ENCODE measurements at places on chromosomes 2 and 18.

- DNase-seq = no peak
These were observed 43.6 kb upstream of the INHBB start for GRCh38 chr2:120302301-120302700.

DNA sequence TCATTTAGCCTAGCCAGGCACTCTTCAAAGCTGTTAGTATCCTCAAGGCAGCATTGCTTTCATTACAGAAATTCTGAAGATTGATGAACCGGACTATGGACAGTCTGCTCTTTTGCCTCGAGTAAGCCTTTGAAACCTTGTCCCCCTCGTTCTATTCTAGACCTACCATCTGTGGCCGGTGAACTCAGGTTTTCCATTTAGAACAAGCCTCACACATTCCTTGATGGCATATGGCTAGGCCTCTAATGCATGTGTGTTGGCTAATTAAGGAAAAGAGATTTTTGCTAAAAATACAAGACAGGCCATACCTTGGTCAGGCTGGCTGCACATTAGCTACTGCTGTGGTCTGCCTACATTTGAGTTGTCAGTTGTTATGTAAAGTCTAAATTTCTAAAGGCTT is 111.8 kb downstream of the CERS6 start:
- DNase-seq = no peak

- DNase-seq = no peak
These were observed 2.2 kb downstream of the SPATS2L start for GRCh38 chr2:200308546-200309295.

DNA sequence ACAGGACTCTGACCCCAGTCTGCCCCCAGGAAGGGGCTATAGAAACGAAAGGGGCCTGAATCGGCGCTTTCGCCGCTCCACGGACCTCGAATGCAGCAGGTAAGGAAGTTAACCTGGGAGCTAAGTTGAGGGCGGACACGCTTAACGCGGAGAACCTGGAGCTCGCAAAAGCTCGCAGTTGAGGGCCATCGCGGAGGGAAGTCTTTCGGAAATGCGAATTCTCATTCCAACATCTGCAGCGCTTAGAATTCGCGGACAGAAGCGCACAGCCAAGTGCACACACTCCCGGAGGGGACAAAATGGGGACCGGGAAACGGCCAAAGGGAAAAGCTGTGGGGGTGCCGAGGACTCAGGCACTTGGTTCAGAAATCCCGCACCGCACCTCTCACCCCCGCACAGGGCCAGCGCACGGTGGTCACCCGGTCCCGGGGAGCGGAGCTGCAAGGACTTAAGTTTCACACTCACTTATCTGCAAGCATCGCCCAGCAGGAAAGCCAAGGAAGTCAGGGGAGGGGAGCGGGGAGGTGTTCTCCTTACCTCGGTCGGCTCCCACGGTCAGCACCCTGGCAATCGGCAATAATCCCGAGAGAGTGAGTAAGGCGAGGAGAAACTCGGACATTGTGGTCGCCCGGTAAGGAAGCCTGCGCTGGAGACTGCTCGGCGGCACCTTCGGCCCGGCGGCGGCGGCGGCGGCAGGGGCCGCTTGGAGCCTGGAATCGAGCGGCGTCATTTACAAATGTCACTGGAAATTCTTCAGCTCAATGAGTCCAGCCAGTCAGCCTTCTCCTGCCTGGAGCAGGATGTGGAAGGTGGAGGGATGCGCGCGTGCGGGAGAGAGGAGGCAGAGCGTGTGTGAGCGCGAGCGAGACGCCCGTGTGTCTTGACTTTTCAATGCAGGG is 456 bp downstream of the LRP1B start:
- DNase-seq = no peak

- no peak for DNase-seq
These were observed 166.4 kb upstream of the MSH6 start for GRCh38 chr2:47616506-47616905.

DNA sequence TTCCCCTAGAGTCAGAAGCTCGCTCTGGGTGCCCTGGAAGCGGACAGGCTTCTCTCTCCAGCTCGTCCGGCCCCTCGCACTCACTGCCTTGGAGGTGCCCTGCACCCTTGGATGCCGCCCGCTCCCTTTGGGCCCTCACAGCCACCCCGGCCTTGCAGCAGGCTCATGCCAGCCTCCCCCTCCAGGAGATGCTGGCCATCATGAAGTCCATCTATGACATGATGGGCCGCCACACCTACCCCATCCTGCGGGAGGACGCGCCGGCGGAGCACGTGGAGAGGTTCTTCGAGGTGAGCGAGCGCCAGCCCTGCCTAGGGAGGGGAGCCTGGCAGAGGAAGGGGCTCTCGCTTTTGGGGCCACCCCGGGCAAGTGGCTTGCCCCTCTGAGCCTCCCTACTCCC is 20.3 kb upstream of the FAHD2A start:
- no peak for DNase-seq

- no peak for DNase-seq
These were observed 16.4 kb downstream of the VIL1 start for GRCh38 chr2:218435003-218435982.

DNA sequence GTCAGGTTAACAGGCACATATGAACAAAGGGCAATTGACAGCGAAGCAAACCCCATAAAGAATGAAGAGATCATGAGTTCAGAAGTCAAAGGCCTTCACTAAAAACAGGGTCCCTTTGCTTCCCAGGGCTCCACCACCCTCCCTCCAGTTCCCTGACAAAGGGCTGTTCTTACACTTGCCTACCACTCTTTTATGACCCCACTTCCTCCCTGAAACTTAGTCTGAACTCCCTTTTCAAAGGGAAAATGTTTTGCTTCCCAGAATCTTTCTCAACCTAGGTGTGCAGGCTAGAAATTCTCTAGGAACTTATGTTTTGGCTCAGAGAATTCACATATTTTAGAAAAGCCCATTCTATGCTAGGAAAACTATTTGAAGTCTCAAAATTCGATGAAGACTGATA is 86.0 kb upstream of the ITGA4 start:
- no peak for DNase-seq

- DNase-seq = no peak
These were observed 47.9 kb downstream of the LDLRAD4 start for GRCh38 chr18:13266218-13267100.

GRCh38 chr2:176187899-176188773 is at the start of gene HOXD1:
TSS of gene HOXD1 (plus strand) at chr2:176188668. CDS start at chr2:176188802, 134 bp downstream.
- no peak for DNase-seq

DNA sequence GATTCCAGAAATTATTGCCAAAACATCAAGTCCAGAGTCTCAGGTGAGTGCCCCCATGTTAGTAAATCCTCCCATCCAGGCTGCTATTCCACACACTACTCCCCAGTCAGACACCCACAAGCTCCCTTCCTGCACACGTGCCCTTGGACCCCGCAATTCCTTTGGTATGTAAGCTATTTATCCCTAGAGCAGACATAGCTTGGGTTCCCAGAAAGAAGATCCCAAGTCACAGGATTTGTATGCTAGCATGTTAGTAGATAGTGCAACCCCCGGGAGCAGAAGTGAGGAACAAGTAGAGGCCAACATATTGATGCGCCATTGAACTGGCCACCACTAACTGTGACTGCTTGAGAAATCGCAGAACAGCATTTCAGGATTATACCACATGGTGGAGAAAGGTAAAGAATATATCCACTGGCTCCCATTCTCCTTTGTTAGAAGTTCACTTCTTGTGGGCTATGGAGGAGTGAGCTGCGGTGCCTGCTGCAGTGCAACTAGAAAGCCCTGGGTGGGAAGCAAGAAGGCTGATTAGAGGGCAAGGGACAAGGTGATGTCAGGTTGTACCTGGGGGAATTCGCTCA is 137.5 kb upstream of the CHAC2 start:
- no peak for DNase-seq

DNA sequence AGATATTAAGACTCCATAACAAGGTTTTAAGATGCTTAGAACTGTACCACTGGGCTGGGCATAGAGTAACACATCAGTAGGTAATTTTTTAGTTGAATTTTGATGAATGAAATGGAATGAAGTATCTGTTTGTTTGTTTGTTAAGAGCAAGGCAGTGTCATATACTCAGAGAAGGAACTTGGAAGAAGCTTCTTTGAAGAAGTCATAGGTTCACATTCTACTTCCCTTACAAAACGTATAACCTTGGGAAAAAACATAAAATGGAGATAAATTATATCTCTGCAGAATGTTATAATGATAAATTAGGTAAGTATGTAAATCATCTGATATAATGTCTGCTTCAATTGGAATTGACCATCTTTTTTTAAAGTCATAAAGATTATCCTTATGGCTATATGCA is 122.1 kb upstream of the SLC39A10 start:
- no peak for DNase-seq

- no peak for DNase-seq
These were observed 157.9 kb downstream of the ADCYAP1 start for GRCh38 chr18:1062588-1062987.

DNA sequence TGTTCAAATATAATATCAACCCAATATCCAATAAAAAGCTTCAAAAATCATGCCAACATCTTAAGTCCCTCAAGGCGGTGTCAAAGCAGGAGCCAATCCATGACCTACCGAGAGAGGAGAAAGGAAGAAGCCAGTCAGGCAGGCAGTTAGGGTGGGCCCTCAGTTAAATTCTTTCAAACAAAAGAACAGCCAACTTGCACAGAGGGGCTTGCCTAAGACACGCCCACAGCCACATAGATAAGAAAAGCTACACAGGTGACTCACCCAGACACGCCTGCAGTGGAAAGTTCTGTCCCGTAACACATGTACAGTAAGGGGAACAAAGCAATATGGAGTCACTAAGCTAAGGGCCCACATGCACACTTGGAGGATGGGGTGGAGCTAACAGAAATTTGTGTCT is 61.3 kb downstream of the SP110 start:
- no peak for DNase-seq
